ENCODE measurements at places on chromosomes 1 and 21. TPM values are rescaled to one million over a fixed set of nuclear protein-coding genes. Genes with fewer than 3 reads are reported as not detected.

LEFTY2 gene
- not detected for total RNA-seq

CYP4Z1 gene
- not detected for total RNA-seq

MTF2 gene
- total RNA-seq = 12.5 TPM

OR2C3 gene
- total RNA-seq = not detected

DYNLT4 gene
- 0.80 TPM for total RNA-seq

PDE9A gene
- 1.6 TPM for total RNA-seq

KCNK1 gene
- total RNA-seq = 20.7 TPM

FCN3 gene
- total RNA-seq = not detected

CGN gene
- 2.6 TPM for total RNA-seq

TENT5C gene
- 0.07 TPM for total RNA-seq

All from A549 treated with GW870086 at 1 μM for 4 hours (cell line).